GM12878 (cell line): ENCODE measurements at places on chromosomes 5 and 9. TPM values are rescaled to one million over a fixed set of nuclear protein-coding genes. Genes with fewer than 3 reads are reported as not detected.

BRINP1 gene
- not detected in 2 replicates for polyA plus RNA-seq

ADAMTS12 gene
- polyA plus RNA-seq: 12.9 and 15.1 TPM in 2 replicates

PCDHGC3 gene
- polyA plus RNA-seq: 14.7 and 16.5 TPM in 2 replicates

ELAVL2 gene
- polyA plus RNA-seq: 0.37 and 0.46 TPM in 2 replicates

BTNL9 gene
- not detected in 2 replicates for polyA plus RNA-seq

SPINK7 gene
- not detected in 2 replicates for polyA plus RNA-seq

CAMK4 gene
- polyA plus RNA-seq: 31.4 and 40.4 TPM in 2 replicates

IFNE gene
- polyA plus RNA-seq: not detected in 2 replicates

LRRC19 gene
- 0.09 and 0.11 TPM in 2 replicates for polyA plus RNA-seq

GARIN3 gene
- not detected in 2 replicates for polyA plus RNA-seq

PKD2L2 gene
- 0.40 and 0.74 TPM in 2 replicates for polyA plus RNA-seq

DNA sequence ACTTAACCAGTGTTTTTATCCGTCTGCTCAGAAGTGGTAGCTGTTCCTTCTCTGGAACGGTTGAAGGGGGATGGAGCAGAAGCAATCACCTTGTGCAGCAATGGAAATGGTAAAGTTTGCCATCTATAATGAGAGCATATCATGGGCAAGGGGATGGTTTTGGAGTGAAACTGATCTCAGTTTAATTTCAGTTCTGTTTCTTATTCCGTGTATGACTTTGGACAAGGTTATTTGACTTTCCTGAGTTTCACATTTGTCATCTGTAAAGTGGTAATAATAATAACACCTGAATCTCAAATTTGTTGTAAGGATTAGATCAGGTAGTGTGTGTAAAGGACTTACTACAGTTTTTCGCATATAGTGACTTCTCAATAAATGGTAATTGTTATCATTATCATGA, 106.1 kb downstream of the PCSK1 start:
- no peak for DNase-seq

DNA sequence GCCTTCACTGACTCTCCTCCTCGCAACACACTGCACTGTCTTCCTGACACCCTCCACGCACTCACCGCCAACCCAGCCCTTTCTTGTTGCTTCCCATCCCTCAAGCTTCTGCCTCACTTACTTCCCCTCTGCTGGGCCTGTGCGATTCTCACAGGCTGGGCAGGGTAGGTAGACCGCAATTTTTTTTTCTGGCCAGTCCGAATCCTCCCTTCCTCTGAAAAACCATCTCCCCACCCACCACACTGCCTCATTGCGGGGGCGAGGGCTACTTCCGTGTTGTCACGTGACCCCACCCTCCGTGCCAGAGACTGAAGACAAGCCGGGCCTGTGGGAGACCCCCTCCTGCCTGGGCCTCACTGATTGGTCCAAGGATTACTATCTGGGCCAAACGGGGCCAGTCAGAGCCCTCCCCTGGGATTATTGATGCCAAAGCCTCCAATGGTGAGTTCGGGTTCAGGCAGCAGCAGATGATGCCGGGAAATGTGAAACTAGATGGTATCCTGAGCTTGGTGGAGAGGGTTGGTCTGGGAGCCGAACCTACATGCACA, 73.1 kb downstream of the STK10 start:
- DNase-seq: peak; percentile 93

GRCh38 chr5:139565411-139566305, 4.5 kb downstream of the UBE2D2 start:
- DNase-seq: peak; percentile 83

GRCh38 chr9:89597711-89598362, 7.0 kb upstream of the GADD45G start:
- DNase-seq: no peak

DNA sequence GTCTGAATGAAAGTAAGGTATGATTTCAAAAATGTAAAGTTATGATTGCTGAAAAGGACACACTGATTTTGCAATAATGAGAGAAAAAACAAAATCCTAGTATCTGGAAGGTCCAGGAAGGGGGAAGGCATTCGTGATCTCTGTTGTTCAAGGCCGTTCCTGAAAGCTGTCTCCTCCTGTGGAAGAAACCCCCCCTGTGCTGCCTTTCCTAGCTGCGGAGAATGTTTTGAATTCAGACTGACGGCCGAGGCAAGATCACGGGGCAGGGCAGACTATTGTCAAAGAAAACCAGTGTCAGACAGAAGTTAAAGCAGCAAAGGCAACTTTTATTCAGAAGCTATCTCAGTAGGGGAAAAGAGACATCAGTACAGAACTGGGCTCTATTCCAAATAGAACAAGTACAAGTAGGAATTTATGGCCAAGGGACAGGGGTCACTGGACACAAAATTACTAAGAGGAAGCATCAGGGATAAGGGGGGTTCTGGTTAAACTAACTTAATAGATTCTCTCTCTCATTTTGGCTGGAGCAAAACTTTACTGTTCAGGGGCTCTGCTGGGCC, 61.9 kb upstream of the IGFBPL1 start:
- DNase-seq: no peak

- DNase-seq: no peak
Measured at GRCh38 chr9:1208157-1208556, 158.0 kb downstream of the DMRT2 start.

- DNase-seq: no peak
Measured at GRCh38 chr9:119967867-119968535, 598.8 kb upstream of the BRINP1 start.

GRCh38 chr9:90419221-90419851, 223.3 kb downstream of the DIRAS2 start:
- DNase-seq: no peak

DNA sequence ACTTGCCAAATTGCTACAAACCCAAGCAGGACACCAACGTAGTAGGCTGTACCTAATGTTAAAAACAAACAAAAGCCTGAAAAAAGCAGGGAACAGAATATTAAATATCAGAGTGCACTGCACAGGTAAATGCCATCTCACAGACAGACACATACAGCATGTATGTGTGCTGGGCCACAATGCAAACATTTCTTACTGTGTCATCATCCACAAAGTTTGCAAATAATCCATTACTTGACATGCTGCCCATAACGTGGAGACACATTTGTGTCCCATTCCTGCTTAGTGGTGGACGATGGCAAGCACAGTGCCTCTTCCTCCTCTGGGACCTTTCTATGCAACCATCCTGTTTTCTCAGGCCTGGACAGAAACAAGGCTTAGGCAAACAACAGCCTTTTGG, 44.7 kb downstream of the GOLM1 start:
- no peak for DNase-seq

DNA sequence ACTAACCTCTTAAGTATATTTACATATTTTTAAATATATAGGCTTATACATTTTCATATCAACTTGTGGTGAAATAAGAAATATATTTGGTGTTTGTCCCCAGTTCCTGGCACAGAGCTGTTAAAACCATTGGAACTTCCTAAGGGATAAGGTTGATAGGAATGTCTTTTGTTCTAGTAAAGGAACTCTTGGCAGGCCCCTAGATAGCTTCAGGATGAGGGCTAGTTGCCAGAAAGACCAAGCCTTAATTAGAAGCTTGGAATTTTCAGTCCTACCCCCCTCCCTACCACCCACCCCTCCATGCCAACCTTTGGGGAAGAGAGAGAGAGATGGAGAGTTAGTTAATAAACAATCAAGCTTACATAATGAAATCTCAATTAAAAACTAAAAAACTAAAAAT, 638.6 kb upstream of the ACO1 start:
- no peak for DNase-seq

DNA sequence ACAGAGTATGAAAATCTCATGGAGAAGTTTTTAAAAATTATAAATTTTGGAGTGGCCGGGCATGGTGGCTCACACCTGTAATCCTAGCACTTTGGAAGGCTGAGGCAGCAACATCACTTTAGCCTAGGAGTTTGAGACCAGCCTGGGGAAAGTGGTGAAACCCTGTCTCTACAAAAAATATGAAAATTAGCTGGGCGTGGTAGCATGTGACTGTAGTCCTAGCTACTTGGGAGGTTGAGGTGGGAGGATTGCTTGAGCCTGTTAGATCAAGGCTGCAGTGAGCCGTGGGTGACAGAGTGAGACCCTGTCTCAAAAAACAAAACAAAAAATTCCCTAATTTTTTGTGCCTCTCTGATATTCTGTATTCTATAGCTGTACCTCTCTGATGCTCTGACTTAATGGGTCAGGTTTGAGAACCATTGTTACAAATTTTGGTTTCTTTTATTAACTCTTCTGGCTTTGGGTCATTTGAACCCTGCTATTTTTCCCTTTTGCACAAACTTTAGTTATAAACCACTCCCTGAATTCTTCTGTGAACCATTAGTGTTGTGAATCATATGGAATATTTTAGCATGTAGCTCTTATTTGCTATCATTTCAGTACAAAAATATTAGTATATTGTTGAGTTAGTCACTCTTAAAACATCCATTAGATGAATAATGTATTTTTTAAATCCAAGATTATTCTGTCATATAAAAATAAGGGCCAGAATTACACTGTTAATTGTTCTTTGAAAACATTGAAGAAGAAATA, 51.0 kb downstream of the FER start:
- no peak for DNase-seq

DNA sequence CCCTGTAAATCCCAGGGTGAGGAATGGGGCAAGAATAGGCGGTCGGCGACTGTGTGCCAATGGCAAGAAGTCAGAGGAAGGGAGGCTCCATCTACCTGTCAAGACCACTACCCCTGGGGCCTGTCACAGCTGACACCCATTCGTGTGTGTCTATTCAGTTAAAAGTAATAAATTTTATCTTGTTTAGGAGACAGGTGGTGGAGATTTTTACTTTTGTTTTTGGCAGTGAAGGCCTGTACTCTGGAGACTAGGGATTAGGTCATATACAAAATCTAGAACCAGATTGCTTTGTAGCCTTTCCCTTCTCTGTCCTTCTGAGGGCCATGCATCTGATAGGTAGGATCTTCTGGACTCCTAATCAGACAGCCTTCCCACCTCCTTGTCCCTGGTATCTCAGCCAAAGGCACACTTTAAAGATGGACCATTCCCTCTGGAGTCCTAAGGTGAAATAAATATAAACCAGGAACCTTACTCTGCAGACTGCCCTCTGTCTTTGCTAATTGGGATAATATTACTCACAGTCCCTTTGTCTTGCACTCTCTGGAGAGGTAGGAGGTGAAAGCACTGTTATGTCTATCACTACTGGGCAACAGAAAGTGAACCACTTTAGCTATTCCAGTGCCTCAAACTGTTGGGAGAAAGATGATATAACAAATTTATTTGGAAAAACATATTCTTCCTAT, 213.2 kb upstream of the ACTBL2 start:
- no peak for DNase-seq

GRCh38 chr5:129857116-129857515, 47.1 kb upstream of the CHSY3 start:
- no peak for DNase-seq

DNA sequence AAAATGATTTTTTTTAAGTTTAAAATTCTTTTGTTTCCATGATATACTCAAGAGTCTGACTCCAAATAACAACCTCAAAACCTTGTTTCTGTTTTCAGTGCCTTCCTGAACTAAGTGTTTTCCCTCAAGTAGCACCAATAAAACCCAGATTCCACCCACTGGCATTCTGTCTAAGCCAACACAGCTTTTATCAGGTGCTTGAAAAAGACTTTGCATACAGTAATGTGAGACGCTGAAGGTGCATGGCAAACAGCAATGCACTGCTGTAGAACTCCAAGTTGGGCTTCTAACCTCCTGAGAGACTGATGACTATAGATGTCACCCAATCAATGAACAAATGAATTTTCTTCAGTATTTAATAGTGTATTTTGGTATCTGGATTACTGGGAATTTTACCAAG, 95.7 kb downstream of the NFIB start:
- DNase-seq: no peak

- no peak for DNase-seq
Measured at GRCh38 chr5:143613329-143613728, 198.6 kb upstream of the HMHB1 start.

DNA sequence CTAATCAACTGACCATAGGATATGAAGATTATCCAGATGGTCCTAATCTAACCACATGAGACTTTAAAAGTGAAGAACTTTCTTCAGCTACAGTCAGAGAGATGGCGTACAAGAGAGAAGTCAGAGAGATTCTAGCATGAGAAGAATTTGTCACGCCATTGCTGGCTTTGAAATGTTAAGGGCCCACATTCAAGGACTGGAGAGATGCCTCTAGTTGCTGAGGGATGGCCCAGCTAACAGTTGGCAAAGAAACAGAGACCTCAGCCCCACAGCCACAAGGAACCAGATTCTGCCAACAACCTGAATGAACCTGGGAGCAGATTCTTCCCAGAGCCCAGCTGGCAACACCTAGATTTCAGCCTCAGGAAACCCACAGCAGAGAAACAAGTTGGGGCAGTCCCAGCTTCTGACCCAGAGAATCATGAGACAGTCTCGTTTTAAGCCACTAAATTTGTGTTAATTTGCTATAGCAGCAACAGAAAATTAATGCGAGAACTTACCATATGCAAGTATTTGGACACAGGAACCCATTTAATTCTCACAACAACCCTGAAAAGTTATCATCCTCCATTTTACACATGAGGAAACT, 132.0 kb downstream of the MLLT3 start:
- no peak for DNase-seq

- no peak for DNase-seq
Measured at GRCh38 chr5:55604611-55605067, 69.9 kb upstream of the PLPP1 start.

- DNase-seq: no peak
Measured at GRCh38 chr9:87713278-87713987, 12.5 kb upstream of the CTSL start.

GRCh38 chr5:119483155-119483554, 30.9 kb downstream of the HSD17B4 start:
- no peak for DNase-seq

- no peak for DNase-seq
Measured at GRCh38 chr9:13263511-13263910, 16.0 kb downstream of the MPDZ start.

- DNase-seq: no peak
Measured at GRCh38 chr9:81665322-81665871, 23.9 kb downstream of the TLE1 start.

GRCh38 chr5:149044453-149045088, 18.3 kb downstream of the SH3TC2 start:
- DNase-seq: no peak

DNA sequence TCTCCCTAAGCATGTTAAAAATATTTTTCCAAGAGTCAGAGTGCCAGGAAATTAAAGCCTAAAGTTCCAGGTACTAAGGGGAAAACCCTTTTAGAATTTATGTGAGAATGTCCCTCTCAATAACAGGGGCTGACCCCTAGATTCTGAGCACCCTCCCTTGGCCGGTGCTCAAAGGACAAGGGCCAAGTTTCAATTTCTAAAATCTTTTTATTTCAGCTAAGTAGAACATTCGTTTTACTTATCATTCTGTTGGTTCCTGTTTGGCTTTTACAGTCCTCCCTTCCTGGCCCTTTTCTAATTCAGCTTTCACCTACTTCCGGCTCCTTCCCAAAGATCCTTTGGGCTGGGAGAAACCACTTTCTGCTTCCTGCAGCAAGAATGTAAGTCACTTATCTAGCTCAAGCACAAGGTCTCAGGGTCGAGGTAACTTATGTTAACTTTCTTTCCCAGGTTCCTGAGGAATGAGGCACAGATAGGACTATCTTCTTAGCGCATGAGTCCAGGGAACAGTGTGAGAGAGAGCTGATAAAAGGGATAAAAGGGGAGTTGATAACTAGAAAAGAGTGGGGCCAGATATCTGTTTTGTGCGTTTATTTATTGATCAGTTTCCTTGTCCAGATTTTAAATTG, 34.6 kb upstream of the F2RL2 start:
- no peak for DNase-seq
